ENCODE measurements at places on chromosomes 16 and 17. TPM values are rescaled to one million over a fixed set of nuclear protein-coding genes. Genes with fewer than 3 reads are reported as not detected.

GRCh38 chr17:17484451-17484899 is 7.7 kb downstream of the MED9 start:
- no peak for DNase-seq
- no peak overlapping the region for H3K4me3 ChIP-seq
- no peak overlapping the region for H3K27ac ChIP-seq
- no peaks in the 10 kb centered on the region for H3K36me3 ChIP-seq
- H3K4me1 ChIP-seq: peaks cover 4% of the 10 kb centered on the region
- H3K27me3 ChIP-seq: no peaks in the 10 kb centered on the region

GRCh38 chr17:18194804-18195203 is 11.2 kb downstream of the ALKBH5 start:
- peaks cover 11% of the 10 kb centered on the region for H3K4me1 ChIP-seq
- H3K27ac ChIP-seq: no peak overlapping the region
- H3K4me3 ChIP-seq: no peak overlapping the region
- H3K27me3 ChIP-seq: no peaks in the 10 kb centered on the region
- no peaks in the 10 kb centered on the region for H3K36me3 ChIP-seq

DNA sequence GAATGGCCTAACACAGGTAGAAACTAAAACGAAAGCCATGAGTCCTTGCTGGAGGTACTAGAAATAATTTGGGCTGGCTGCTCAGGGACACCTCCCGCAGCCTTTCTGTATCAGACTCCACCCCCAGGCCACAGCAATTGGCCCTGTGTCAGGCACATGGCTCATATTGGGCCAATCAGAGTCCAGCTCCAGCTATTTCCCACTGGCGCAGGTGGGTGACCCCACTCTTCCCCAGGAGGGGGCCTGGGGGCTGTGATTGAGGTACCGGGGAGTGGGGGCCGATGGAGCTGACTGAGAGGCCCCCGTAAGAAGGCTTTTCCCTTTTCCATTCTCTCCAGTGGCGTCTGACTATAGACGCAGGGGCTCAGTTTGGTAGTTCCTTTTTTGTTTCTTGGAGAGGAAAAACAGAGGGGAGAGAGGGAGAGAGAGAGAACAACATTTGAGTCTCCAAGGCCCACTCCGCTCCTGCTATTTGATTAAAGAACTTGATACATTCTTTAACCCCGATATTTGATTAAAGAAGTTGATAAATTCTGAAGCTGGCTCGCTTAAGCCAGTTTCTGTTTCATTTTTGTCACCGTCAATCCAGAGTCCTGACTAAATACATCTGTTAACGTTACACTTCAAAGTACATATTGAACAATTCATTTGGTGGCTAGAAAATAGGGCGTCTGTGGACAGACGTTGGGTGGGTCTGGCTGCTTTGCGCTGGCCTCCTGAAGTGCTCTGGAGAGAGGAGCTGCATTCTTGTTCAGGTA is 26.3 kb downstream of the FOXL1 start:
- no peaks in the 10 kb centered on the region for H3K27me3 ChIP-seq
- DNase-seq: no peak
- H3K4me3 ChIP-seq: no peak overlapping the region
- no peak overlapping the region for H3K27ac ChIP-seq
- H3K36me3 ChIP-seq: no peaks in the 10 kb centered on the region

GRCh38 chr16:2501946-2502895 is 11.5 kb upstream of the ATP6V0C start:
- H3K4me1 ChIP-seq: no peaks in the 10 kb centered on the region
- peak overlapping the region; percentile 59 for H3K27ac ChIP-seq
- H3K4me3 ChIP-seq: no peak overlapping the region
- no peak for DNase-seq

DNA sequence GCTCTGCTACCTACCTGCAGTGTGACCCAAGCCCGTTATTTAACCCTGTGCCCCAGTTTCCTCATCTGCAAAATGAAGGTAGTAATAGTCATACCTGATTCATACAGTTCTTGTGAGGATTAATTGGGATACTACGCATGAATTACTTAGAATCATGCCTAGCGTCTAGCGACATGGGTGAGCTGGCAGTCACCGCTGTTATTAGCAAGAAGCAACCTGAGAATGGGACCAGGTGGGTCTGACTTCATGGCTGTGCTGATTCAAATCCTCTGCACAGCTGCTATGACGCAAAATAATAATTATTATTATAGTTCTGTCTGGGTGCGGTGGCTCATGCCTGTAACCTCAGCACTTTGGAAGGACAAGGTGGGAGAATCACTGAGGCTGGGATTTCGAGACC is 7.9 kb downstream of the SOCS1 start:
- no peak overlapping the region for H3K27ac ChIP-seq
- DNase-seq: no peak
- H3K27me3 ChIP-seq: no peaks in the 10 kb centered on the region
- no peak overlapping the region for H3K4me3 ChIP-seq
- H3K36me3 ChIP-seq: no peaks in the 10 kb centered on the region

Gene ATP1B2
- 3.2 TPM for total RNA-seq

DNA sequence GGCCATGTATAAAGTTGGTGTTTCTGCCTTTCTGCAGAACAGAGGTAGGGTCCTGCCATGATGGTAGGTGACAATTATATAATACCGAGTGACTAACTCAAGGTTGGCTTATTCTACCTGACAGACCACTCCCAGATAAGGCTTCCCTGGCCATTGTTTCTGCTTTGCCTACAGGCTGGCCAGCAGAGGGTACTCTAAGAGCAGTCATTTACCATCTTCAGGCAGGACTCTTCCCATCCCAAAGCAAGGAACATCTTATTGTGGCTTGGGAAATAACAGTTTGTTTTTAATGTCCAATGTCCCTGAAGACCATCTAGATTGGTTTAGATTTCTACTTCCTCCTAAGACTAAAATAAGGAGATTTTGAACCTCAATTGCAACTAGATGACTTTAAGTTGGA is 74.1 kb downstream of the SNX11 start:
- no peak overlapping the region for H3K27ac ChIP-seq
- no peaks in the 10 kb centered on the region for H3K27me3 ChIP-seq
- H3K4me3 ChIP-seq: no peak overlapping the region
- H3K36me3 ChIP-seq: no peaks in the 10 kb centered on the region
- no peaks in the 10 kb centered on the region for H3K4me1 ChIP-seq

- no peak overlapping the region for H3K27ac ChIP-seq
- DNase-seq: no peak
- H3K4me1 ChIP-seq: no peaks in the 10 kb centered on the region
- no peaks in the 10 kb centered on the region for H3K27me3 ChIP-seq
- no peaks in the 10 kb centered on the region for H3K36me3 ChIP-seq
These were observed 725.7 kb upstream of the GOT2 start for GRCh38 chr16:59459806-59460205.

GRCh38 chr16:26071101-26071866 is 379.5 kb downstream of the HS3ST4 start:
- H3K27me3 ChIP-seq: no peaks in the 10 kb centered on the region
- no peak overlapping the region for H3K27ac ChIP-seq
- H3K4me1 ChIP-seq: no peaks in the 10 kb centered on the region
- DNase-seq: no peak

GRCh38 chr16:30539000-30539964 is 4.6 kb upstream of the ZNF747 start:
- H3K36me3 ChIP-seq: no peaks in the 10 kb centered on the region
- no peak overlapping the region for H3K4me3 ChIP-seq
- DNase-seq: no peak
- no peaks in the 10 kb centered on the region for H3K4me1 ChIP-seq
- no peaks in the 10 kb centered on the region for H3K27me3 ChIP-seq
- H3K27ac ChIP-seq: no peak overlapping the region

Gene ADORA2B
- total RNA-seq: not detected

Gene CFAP52
- not detected for total RNA-seq

GRCh38 chr16:1036166-1036565 is 36.4 kb upstream of the SSTR5 start:
- no peak overlapping the region for H3K4me3 ChIP-seq
- H3K4me1 ChIP-seq: no peaks in the 10 kb centered on the region
- H3K36me3 ChIP-seq: no peaks in the 10 kb centered on the region
- H3K27ac ChIP-seq: no peak overlapping the region
- DNase-seq: no peak
- H3K27me3 ChIP-seq: no peaks in the 10 kb centered on the region

Gene SHISA9
- not detected for total RNA-seq

Gene MPO
- not detected for total RNA-seq

DNA sequence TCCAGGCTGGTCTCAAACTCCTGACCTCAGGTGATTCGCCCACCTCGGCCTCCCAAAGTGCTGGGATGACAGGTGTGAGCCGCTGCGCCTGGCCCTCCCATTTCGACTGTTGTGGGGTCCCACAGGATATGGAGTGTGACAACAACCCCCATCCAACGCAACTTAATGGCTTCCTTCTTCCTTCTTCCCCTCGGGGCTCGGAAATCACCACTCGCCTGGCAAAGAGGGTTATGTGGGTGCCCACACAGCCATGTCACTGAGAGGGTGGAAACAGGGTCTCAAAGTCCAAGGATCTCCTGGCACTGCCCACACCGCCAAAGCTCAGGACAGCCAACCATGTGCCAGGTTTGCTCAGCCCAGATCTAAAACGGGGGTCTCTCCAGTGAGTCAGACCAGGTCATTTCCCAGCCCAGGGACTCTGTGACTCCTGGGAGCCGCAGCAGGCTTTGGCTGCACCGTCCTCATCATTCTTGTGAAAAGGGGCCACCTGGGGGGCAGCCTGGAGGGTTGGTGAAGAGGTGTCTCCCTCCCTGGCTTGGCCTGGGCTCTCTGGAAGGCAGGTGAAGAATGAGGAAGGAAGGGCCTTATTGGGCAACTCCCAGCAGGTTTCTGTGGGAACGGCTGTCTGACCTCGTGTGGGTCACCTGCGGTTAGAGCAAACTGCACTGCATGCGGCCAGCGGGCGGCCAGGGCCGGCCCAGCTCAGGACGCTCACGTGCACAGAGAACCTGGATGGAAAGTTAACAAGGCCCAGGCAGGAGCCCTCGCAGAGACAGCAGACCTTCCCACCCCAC is 25.3 kb upstream of the LITAF start:
- no peak for DNase-seq
- H3K36me3 ChIP-seq: no peaks in the 10 kb centered on the region
- no peaks in the 10 kb centered on the region for H3K27me3 ChIP-seq
- no peak overlapping the region for H3K4me3 ChIP-seq
- no peak overlapping the region for H3K27ac ChIP-seq

GRCh38 chr16:19715566-19715965 is 2.5 kb downstream of the KNOP1 start:
- no peak overlapping the region for H3K27ac ChIP-seq
- no peak for DNase-seq
- H3K36me3 ChIP-seq: no peaks in the 10 kb centered on the region
- no peaks in the 10 kb centered on the region for H3K4me1 ChIP-seq
- H3K27me3 ChIP-seq: no peaks in the 10 kb centered on the region

GRCh38 chr16:87648236-87648635 is 45.9 kb downstream of the JPH3 start:
- no peak overlapping the region for H3K27ac ChIP-seq
- DNase-seq: no peak
- no peak overlapping the region for H3K4me3 ChIP-seq
- H3K36me3 ChIP-seq: no peaks in the 10 kb centered on the region
- H3K27me3 ChIP-seq: no peaks in the 10 kb centered on the region
- no peaks in the 10 kb centered on the region for H3K4me1 ChIP-seq

GRCh38 chr17:44557651-44558285 is 484 bp downstream of the FZD2 start:
- H3K27ac ChIP-seq: peak overlapping the region; percentile 89
- no peaks in the 10 kb centered on the region for H3K36me3 ChIP-seq
- no peaks in the 10 kb centered on the region for H3K4me1 ChIP-seq
- H3K27me3 ChIP-seq: no peaks in the 10 kb centered on the region
- peak overlapping the region; percentile 83 for H3K4me3 ChIP-seq

GRCh38 chr16:75075688-75076268 is 40.8 kb downstream of the LDHD start:
- no peak overlapping the region for H3K27ac ChIP-seq
- H3K4me3 ChIP-seq: no peak overlapping the region
- no peaks in the 10 kb centered on the region for H3K4me1 ChIP-seq
- H3K27me3 ChIP-seq: no peaks in the 10 kb centered on the region
- DNase-seq: no peak
- H3K36me3 ChIP-seq: no peaks in the 10 kb centered on the region

GRCh38 chr17:17417718-17418181 is 59.0 kb upstream of the MED9 start:
- H3K36me3 ChIP-seq: no peaks in the 10 kb centered on the region
- no peak overlapping the region for H3K4me3 ChIP-seq
- no peak for DNase-seq
- H3K4me1 ChIP-seq: no peaks in the 10 kb centered on the region
- H3K27me3 ChIP-seq: no peaks in the 10 kb centered on the region

Gene IGF2BP1
- not detected for total RNA-seq

- no peak for DNase-seq
- H3K4me3 ChIP-seq: no peak overlapping the region
- no peaks in the 10 kb centered on the region for H3K4me1 ChIP-seq
- H3K36me3 ChIP-seq: no peaks in the 10 kb centered on the region
- H3K27ac ChIP-seq: no peak overlapping the region
These were observed 38.4 kb downstream of the TNFRSF13B start for GRCh38 chr17:16933317-16934132.

DNA sequence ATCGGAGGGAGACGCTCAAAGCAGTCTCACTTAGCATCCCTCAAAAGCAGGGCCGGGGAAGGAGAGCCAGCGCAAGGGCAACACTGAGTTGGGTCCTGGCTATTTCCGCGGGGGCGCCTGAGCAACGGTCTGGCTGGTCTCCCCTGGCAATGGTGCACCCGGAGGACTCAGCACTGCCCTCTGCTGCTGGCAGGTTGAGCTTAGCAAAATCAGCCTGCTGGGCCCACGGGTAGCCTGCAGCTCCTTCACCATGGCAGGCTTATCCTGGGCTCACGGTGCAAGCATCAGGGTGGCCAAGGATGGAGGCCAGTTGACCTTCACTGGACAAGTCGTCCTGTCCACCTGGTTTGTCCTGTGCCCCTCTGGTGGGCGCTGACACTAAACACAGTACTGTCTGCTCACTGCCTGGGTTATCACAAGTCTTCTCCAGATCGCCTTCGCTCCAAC is 14.4 kb upstream of the ALDH3A1 start:
- no peaks in the 10 kb centered on the region for H3K36me3 ChIP-seq
- H3K27ac ChIP-seq: no peak overlapping the region
- no peaks in the 10 kb centered on the region for H3K4me1 ChIP-seq
- DNase-seq: peak; percentile 80

Data from uterus (tissue), 4 donors.